ENCODE measurements at places on chromosomes 2 and 18.

DNA sequence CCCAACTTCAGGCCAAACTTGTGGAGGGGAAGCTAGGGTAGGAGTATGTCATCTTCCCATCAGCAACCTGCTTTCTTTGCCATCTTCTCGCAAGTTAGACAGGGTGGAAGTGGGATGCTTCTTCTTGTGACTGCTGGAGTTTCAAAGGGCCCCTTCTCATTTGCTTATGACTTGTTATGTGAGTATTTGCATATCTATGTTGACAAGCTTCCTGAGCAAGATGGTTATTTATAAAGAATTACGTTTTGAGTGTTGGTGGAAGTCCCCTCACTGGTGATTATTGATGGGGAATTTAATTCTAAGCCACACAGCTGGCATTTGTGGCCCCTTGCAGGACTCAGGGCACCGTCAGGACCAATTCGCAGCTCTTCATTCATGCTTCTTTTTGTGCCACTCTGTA is 791.0 kb downstream of the LRRTM4 start:
- no peak for DNase-seq

GRCh38 chr2:212994976-212995375 is 156.4 kb downstream of the IKZF2 start:
- no peak for DNase-seq

- peak; percentile 60 for DNase-seq
These were observed 26.2 kb downstream of the LBH start for GRCh38 chr2:30257266-30258214.

- no peak for DNase-seq
These were observed 25.7 kb upstream of the ACAA2 start for GRCh38 chr18:49839012-49839411.

- no peak for DNase-seq
These were observed 20.5 kb downstream of the SETBP1 start for GRCh38 chr18:44701227-44701626.

- no peak for DNase-seq
These were observed 20.9 kb upstream of the RPRD1A start for GRCh38 chr18:36088256-36088655.

- no peak for DNase-seq
These were observed 1047.2 kb upstream of the PIK3C3 start for GRCh38 chr18:40907842-40908241.

GRCh38 chr2:122029945-122030344 is 274.5 kb downstream of the TSN start:
- no peak for DNase-seq

DNA sequence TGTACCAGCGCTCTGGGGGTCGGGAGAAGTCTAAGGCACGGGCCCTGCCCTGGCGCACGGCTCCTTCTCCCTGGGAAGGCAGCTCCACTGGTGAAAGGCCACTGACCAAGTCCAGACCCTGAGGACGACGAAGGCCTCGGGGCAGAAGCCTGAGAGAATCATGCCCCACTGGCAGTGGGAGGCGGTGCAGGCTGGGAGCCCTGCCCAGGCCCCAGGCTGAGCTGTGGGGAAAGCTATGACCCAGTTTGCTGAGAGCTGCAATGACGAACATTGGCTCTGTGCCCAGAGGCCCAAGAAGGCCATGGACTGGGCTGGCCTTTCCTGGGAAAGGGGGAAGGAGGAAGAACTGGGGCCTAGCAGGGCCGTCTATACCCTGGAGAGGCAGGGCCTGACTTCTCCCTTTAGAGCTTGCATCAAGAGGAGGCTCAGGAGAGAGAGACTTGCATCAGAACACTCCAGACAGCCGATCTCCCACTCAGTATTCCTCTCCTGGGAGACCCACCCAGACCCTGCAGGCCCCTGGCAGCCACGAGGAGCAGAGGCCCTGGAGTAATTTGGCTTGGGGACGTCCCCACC is 32.9 kb downstream of the HS1BP3 start:
- no peak for DNase-seq

GRCh38 chr2:161415034-161415986 is 787 bp upstream of the TBR1 start:
- no peak for DNase-seq

DNA sequence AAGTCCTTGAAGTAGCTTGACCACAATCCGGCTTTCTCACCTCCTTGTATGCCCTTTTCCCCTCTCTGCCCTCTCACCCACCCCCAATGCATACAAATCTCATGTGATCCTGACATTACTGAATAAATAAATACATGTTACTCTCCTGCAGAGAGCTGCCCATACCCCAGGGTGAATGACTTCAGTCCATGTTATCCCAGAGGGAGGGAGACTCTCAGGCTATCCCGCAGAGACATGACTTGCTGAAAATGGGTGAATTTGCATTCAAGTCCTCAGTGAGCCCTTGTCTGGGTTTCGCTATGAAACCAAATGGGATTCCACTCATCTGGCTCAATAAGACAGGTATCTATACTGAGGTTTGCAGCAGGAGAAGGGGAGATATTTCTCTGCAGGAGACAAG is 168.5 kb downstream of the FHOD3 start:
- DNase-seq: no peak

DNA sequence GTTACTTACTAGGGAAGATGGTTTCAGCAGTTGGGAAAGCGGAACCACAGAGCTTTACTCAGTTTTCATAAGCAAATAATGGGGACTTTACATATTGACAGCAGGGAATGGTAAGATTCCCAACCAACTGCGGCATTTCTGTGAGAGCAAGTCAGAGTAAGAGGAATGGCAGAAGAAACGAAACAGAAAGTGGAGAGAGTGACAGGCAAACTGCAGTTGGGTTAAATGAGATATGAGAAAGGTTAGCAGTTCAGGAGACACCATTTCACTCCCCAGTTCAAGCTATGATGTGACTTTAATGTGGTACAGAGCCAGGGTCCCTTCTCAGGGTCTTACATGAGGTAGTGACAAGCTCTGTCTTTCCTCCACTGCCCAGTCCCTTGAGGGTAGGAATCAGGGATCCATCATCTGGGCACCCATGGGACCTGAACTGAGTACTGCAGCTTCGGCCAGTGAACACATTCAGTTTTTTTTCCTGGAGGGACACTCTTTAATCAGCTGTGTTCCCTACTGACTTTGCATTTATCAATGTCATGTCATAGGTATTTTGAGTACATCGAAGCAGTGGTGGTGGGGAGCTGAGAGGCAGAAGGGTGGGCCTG is 33.0 kb upstream of the GREB1 start:
- DNase-seq: no peak

DNA sequence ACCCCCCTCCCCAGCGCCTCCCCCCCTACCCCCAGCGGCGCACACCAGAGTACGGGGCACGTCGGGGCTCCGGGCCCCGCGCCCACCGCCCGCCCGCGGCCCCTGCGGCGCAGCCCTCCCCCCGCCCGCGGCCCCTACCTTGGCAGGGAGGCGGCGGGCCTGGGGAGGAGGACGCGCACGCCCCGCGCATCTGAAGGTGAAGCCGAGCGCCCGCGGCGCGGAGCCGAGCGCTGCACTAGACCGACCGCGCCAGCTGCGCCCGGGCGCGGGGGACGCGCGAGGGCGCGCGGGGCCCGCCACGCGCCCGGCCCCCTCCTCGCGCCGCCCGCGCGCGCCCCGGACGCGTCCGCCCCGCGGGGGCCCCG is at the start of gene ZNF516:
TSS of gene ZNF516 (minus strand) at position 237 of the 365 bp plus-strand sequence. CDS start 52,188 bp downstream, outside the sequence.
- DNase-seq: peak; percentile 37

DNA sequence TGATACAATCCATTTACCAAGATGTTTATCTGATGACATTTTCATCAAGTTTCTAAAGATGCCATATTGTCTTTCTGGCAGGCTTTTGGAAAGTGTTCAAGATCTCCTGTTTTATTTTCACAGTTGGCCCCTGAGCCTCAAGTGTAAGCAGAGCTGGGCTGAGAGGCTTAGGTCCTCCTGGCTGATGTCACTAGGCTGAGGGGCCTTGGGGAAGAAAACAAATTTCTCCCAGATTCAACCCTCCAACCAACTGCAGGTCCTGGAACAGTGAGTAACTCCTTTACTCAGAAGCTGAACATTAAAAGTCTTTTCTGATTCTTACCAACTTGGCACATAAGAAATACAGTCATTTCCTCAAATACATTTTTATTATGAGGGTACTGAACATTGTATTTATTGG is 14.9 kb upstream of the IL1RL1 start:
- DNase-seq: no peak

DNA sequence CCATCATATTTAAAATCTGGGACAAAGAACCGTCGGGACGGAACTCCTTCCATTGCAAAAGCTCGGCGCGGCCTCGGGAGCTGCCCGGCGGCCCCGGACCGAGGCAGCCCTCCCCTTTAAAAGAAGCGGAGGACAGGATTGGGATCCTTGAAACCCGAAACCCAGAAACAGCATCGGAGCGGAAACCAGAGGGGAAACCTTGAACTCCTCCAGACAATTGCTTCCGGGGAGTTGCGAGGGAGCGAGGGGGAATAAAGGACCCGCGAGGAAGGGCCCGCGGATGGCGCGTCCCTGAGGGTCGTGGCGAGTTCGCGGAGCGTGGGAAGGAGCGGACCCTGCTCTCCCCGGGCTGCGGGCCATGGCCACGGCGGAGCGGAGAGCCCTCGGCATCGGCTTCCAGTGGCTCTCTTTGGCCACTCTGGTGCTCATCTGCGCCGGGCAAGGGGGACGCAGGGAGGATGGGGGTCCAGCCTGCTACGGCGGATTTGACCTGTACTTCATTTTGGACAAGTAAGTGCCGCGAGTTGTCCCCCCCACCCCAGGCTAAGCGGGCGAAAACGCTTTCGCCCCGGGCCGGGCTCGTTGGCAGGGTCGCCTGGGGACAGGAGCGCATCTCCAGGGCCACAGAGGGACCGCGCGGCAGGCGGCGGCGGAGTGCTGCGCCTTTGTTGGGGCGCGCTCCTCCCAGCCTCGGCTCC is at the start of gene ANTXR1:
TSS of gene ANTXR1 (plus strand) at position 38 of the 698 bp plus-strand sequence. CDS start at position 359, 321 bp downstream.
- no peak for DNase-seq

DNA sequence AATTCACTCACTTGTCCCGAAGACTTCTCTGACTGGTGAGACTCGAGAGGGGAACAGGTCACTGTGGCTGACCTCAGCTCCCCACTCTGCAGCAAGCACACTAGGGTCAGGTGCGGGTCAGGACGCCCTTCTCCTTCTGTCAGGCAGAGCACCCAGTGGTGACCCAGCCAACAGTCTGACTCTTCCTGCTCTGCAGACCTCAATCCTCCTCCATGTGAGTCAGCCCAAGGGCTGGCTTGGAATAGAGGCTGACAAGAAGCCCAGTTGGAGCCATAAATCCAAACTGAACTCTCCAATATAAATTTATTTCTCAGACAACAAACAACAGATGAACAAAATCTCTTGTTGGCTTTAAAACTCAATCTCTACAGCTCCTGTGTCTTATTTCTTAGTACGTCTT is 253.1 kb downstream of the SH3BP4 start:
- no peak for DNase-seq

- no peak for DNase-seq
These were observed 417.1 kb downstream of the RAD51AP2 start for GRCh38 chr2:17101091-17101490.

GRCh38 chr18:9658087-9658641 is 43.8 kb upstream of the PPP4R1 start:
- no peak for DNase-seq

GRCh38 chr2:220315098-220315823 is 687.8 kb downstream of the SLC4A3 start:
- no peak for DNase-seq

- no peak for DNase-seq
These were observed 126.4 kb downstream of the HRH4 start for GRCh38 chr18:24586662-24587360.

DNA sequence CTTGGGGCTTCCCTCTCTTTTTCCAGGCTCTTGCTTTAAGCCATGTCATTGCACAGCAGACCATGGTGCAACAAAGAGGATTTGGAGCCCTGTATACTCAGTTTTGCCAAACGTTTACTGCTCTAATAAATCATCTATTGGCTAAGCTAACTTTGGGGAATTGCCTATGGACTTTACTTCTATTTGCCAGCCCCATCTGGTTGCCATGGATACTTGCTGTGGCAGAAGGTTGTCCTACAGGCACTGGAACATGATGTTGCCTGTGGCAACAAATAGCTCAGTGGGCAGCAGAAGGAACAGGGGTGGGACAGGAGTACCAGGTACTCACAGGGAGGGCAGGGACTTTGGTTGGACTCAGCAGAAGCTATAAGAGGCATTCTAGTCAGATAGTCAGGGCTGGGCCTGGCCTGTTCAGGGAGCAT is 129.7 kb downstream of the CCDC85A start:
- DNase-seq: no peak

- DNase-seq: no peak
These were observed 52.2 kb downstream of the CUL3 start for GRCh38 chr2:224532931-224533330.

GRCh38 chr2:149613704-149614103 is 26.1 kb upstream of the MMADHC start:
- no peak for DNase-seq

DNA sequence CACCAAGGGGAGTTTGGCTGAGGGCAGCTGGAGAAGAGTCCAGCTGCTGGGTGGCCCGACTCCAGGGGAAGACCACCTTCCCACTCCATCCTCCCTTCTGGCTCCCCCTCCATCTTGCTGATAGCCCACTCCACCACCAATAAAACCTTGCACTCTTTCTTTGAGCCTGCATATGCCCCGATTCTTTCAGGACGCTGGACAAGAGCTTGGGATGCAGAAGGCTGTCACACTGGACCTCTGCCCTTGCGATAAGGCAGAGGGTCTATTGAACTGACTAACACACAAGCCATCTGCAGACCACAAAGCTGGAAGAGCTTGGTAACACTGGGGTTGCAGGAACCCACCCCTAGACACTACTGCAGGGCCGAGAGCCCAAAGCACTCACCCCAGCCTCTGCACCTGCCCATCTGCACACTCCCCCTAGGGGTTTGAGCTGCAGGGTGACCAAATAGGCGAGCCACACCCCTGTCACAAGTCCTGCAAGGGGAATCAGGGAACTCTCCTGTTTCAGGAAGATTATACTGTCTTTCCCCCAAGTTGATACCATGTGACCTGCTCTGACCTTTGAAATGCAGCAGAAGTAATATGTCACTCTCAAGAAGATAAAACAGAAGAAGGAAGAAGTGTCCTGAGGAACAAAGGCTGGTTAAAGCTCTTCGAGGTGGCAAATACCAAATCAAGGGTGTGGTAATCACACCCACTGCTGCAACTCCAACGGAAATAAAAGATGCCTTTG is 70.5 kb downstream of the SMAD4 start:
- DNase-seq: no peak

- DNase-seq: no peak
These were observed 41.9 kb downstream of the TANC1 start for GRCh38 chr2:159010340-159010739.

GRCh38 chr18:48894799-48895346 is 55.9 kb downstream of the SMAD7 start:
- no peak for DNase-seq

All from CD4-positive, alpha-beta T cell treated with Interleukin-6 for 4 hours (primary cell).